Fibroblast of skin of back (primary cell): ENCODE measurements at places on chromosomes 7 and 10.

GRCh38 chr10:49605939-49606509 is 4.1 kb upstream of the SLC18A3 start:
- no peak for DNase-seq

DNA sequence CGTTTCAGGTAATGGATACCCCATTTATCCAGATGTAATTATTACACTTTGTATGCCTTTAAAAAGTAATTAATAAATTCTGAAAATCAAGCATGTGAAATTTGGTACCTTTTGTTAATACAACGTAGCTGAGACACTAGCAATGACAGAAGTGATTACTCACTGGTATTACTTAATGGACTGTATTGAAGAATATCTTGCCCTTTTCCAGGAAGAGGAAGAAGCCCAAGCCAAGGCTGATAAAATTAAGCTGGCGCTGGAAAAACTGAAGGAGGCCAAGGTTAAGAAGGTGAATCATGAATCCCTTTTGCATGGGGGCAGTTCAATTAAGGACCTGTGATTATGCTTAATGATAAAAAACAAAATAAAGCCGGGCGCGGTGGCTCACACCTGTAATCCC is 64.8 kb downstream of the APBB1IP start:
- DNase-seq: no peak

- no peak for DNase-seq
Observed at GRCh38 chr10:22760025-22760424, 45.6 kb upstream of the PIP4K2A start.

- no peak for DNase-seq
Observed at GRCh38 chr10:80485076-80485945, 31.2 kb downstream of the TSPAN14 start.

- DNase-seq: no peak
Observed at GRCh38 chr10:61669849-61670248, 7.1 kb downstream of the CABCOCO1 start.

- peak; percentile 25 for DNase-seq
Observed at GRCh38 chr10:13100349-13101294, 659 bp downstream of the OPTN start.

GRCh38 chr10:110340816-110341215 is 36.1 kb upstream of the SMNDC1 start:
- DNase-seq: no peak

- DNase-seq: no peak
Observed at GRCh38 chr7:21041666-21042065, 255.0 kb upstream of the SP8 start.

DNA sequence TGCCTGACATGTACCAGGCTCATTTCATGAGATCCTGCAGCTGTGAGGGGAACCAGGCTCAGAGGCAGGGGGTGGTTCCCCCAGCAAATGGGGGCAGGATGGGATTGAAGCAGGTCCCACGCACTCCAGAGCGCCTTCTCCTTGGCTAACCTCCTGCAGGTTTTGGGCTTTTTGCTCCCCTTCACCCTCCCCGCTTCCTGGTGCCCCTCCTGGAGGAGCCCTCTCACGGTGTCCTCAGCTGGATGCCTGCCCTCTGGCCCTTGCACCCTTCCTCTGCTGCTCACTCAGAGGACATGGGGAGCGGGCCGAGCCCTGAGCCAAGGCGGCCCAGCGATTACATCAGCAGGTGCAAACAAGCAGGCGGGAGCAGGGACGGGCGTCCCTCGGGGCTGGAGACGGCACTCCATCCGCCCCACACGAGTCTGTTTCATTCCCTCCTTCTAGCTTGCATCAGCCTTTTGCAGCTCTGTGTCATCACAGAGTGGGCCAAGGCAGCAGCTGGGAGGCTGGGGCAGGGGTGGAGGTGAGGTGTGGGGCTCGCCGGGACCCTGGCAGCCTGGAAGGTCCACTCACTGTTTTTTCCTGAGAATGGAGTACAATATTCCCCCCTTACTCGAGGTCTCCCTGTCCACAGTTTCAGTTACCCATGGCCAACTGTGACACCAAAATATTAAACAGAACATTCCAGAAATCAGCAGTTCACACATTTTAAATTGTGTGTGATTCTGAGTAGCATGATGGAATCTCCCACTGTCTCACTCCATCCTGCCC is 52.7 kb upstream of the SLC29A3 start:
- DNase-seq: peak; percentile 85

DNA sequence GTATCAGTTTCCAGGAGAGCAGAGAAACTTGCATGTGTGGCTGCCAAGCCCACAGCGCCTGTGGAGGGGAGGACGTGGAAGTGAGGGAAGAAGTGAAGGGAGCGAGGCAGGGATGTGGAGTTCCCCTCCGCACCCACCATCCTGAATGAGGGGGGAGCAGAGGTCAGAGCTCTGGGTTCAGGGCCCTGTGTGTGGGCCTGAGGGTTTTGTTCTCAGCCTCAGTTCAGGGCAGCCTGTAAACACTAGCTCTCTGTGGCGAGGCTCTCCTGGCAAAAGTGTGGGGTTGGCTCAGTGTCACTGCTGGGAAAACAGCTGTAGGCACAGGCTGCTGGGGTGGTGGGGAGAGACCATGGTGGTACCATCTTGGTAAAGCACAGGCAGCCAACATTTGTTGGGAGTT is 108.4 kb downstream of the C10orf105 start:
- DNase-seq: no peak

GRCh38 chr10:83144461-83144860 is 994.8 kb upstream of the GHITM start:
- no peak for DNase-seq

DNA sequence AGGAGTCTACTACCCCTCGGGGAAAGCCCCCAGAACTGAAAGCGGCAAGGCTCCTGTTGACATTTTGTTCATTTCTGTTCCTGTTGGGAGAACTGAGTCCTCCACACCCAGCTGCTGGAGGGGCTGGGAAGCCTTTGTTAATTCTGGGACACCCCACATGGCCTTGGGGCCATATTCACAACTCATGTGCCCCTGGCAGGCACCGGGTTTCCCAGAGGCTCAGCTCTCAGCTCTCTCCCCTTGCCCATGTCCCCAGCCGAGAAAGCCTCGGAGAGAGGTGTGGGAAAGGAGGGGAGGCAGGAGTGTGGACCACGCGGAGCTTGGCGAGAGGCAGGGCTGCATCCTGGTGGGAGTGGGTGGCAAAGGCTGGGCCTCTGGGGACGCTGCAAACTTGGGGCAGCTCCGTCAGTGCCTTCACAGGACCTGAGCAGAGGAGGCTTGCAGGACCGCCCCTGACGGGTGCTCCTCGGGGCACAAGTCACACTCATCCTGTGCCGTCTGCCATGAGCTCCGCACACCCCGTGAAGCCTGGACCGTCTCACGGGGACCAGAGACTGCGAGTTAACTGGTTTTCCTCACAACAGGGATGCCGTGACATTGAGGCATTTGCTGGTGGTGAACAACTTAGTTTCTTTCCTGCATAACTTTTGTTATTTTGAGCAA is 140.9 kb downstream of the DNAJB6 start:
- DNase-seq: no peak

- no peak for DNase-seq
Observed at GRCh38 chr7:97693586-97693985, 38.3 kb upstream of the TAC1 start.

GRCh38 chr7:94832051-94832450 is 75.3 kb upstream of the PPP1R9A start:
- no peak for DNase-seq

DNA sequence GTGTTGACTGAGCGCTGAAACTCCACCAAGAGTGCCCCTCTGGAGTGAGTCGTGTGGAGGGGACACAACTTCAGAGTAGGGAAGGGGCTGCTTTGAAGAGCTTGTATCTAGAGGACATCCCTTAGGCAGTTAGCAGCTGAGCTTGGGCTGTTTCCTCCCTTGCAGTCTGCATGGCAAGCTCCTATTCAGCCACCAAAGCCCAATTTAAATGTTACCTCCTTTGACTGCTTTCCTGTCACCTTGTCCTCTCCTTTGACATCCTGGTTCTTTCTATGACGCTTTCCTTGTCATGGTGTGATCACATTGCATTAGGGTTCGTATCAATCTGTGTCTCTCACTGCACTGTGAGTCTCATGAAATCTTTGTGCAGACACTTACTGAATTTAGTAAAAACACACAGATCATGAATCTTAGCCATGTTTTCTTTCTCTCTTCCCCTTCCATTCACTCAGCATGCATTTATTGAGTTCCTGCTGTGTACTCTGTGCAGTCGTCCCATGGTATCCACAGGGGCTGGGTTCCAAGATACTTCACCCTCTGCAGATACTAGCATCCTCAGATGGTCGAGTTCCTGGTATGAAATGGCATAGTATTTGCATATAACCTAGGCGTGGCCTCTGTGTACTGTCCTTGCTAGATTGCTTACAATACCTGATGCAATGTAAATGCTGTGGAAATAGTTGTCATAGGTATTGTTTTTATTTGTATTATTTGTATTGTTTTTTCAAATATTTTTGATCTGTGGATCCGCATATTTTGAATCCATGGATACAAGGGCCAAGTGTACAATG is 228.5 kb downstream of the CCDC3 start:
- no peak for DNase-seq

DNA sequence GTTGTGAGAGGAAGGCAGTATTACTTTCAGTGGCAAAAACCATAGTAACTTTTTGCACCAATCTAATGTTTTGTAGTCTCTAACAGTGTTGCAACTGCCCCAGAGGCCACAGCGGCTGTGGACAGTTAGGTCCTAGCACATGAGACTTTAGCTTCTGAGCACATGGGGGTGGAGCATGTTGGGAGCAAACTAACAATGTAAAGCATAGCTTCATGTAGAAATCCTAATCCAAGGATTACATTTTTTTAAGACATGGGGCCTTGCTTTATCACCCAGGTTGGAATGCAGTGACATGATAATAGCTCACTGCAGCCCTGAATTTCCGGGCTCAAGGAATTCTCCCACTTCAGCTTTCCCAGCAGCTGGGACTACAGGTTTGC is 49.0 kb downstream of the LAMB1 start:
- DNase-seq: peak; percentile 36

DNA sequence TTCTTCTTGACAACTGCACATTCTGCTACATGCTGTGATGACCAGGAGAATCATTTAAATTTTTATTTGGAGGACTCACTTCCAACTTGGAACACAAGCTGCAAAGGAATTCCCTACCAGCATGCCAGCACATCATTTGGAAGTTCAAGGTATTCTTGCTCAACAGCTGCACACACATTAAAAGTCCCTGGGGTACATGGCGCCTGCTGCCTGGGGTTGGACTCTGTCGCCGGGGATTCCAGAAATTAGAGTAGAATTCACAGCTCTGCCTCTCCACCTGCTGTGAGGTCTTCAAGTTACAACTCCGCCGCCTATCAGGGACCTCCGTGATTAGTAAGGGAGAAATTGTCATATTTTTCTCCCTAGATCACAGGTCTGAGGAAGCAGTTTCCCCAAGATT is 1.1 kb downstream of the ZNF32 start:
- no peak for DNase-seq

DNA sequence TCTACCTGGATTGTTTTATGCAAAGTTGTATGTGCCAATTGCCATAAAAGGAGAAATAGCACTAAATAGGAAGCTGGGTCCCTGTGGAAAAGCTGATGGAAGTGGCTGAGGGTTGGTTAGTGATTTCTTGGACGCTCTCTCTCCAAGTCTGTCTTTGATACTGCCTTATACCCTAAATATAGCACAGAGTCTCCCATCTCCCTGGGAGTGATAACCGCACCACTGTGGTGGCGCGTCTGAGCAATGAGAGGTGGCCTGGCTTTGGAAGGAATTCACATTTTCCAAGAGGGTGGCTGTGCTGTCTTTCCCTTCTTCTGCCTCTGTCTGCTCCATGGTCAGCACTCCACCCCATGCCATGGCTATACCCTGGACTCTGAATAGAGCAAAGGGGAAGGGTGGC is 31.2 kb downstream of the STMP1 start:
- no peak for DNase-seq

GRCh38 chr7:96157856-96158255 is 164.0 kb downstream of the SLC25A13 start:
- no peak for DNase-seq

DNA sequence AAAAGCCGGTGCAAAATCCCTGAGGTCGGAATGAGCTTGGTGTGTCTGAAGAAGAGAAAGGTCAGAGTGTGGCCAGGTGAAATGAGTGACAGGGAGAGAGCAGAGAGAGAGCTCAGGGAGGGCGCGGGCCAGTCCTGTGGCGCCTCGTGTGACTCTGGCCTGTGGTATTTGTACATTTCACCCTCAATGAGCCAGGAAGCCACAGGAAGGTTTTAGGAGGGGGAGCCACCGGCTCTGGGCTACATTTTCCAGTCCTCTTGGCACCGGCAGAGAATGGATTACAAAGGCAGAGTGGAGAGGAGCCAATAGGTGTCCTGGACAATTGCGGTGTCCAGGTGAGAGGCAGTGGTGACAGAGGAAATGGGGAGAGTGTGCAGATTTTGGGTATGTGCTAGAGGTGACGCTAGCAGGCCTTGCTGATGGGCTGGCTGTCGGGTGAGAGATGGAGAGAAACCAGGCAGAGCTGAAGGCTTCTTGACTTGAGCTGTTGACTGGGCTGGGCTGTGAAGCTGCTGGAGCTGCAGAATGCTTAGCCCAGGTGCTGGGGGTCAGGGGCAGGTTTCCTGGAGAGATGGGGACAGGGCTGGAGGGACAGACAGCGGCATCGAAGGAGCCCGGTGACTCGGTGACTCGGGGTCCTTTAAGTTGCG is 38.1 kb downstream of the COL13A1 start:
- peak; percentile 74 for DNase-seq

GRCh38 chr7:98166668-98166970 is 44.6 kb upstream of the BHLHA15 start:
- no peak for DNase-seq

DNA sequence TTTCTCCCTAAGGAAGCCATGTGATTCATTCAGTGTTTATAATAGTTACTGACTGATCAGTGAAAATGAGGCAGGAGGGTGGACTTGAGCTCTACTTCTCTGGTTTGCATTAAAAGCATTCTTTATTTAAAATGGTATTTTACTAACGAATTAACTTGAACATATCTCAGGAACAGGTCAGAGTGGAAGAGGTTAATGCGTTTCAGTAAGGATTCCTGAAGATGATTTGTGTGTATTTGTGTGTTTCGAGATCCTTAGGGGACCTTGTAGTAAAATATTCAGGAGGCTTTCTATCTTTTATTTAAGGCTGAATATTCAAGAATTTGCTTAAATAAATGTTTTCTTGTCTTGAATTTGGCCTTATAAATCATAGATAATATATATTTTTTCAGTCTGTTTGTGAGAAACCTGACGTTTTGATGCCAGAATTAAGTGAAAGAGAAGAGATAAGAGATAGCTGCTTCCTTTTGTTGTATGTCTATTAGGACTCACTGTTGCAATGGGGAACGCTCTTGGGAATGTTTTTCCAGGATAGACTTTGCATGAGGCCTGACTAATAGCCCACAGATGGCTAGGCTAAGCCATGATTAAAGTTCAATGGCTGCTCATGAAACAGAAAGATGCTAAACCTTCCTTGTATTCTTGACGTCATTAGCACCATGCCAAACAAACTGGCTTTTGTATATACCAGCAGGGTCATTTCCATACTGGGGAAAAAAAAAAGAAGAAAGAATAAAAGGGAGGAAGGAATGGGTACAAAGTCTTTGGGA is 93.8 kb upstream of the MTPN start:
- DNase-seq: peak; percentile 5

DNA sequence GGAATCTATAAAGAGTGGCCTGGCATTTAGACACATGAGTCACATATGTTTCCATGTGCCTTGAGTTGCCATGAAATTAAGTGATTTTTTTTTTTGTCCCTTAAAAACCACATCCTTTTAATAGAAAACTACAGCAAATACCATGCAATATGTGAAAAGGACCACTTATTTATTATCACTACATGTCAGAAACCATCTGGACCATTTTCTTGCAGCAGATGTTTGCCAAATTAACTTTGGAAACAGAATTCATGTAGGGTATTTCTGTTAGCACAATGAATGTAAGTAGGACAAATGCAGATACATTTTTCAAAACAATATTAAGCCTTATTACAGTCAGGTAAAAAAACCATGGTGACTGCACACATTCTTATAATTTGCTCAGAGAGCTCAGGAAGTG is 230.6 kb downstream of the REEP3 start:
- no peak for DNase-seq
